Chondrocyte (in vitro differentiated cells): ENCODE measurements at places on chromosomes 7 and 10. TPM values are rescaled to one million over a fixed set of nuclear protein-coding genes. Genes with fewer than 3 reads are reported as not detected.
A peak's percentile ranks its signal among the peaks of the same experiment; 100 is the strongest.

The FFAR4 gene
- total RNA-seq = not detected in 3 replicates

DNA sequence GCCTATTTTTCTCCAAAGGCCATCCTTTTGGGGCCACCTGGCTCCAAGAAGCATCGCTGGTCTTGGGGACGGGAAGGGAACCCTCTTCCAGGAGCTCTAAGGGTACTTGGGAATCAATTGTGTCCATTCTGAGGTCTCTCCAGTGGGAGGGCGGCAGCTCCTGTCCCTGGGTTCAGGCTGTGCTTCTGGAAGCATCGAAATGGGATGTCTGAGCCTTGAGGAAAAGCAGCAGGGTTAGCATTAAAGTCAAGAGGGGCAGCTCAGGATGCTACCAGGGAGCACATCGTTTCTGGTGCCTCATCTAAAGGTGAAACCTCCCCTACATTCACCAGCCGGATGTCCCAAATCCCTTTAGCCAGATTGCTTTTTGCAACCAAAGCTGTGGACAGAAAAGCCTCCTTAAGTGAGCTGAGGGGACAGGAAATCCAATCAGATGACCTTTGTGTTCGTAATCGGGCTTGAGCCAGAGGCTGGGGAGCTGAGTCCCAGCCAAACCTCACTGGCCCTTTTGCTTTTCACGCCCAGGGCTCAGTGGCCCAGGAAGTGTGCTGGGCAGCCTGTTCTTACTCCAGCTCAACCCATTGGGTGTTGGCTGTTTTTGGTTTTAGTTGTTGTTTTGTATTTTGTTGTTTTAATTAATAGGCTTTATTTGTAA is 88.8 kb upstream of the ANLN start:
- no peak for DNase-seq

- no peak for DNase-seq
Measured at GRCh38 chr10:85170026-85170425, 841.6 kb downstream of the CCSER2 start.

DNA sequence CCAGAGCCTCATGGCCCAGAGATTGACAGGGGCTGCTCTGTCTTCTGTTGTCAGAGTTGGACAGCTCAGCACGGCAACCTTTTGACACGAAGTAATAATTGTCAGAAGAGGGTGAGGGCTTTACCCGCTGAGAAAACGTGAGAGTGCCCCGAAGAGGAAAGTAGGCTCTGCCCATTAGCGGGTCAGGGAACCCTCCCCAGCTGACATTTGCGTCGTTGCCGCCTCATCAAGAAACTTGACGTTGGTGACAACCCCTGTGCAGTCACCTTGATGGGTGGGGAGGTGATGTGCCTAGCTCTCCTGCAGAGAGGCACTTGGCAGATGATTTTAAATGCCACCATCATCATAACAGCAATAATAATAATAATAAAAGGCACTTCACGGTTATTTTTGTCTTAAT is 202.1 kb downstream of the USP6NL start:
- DNase-seq = no peak

DNA sequence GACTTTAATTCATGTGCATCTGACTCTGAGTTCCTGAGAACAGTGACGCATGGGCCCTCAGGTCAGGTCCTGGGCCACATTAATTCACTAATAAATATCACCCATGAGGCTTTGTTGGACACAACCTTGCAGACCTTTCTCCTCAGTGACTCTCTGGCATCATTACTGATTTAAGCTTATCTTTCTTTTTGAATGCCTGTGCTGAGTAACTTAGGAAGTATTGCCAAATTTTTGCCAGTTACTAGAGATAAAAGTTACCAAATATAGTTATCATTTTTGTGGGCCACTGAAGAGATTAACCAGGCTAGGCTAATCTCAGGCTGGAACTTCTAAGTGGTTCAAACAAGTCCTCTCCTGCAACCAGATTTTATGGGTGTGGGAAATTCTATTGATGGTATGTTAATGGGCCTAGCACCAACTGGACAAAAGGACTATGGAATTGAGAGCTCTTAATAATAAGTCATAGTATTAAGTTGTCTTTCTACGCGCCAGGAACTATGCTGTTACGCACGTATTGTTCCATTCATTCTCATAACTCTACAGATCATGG is 28.8 kb upstream of the PRTFDC1 start:
- no peak for DNase-seq

The ERCC6 gene
- total RNA-seq = 40.2 to 79.8 TPM (median 41.5 TPM) in 3 replicates

GRCh38 chr7:99386584-99387238 is 12.2 kb downstream of the ARPC1B start:
- DNase-seq = no peak

GRCh38 chr7:27209933-27210440 is 10.1 kb upstream of the HOXA13 start:
- no peak for DNase-seq

DNA sequence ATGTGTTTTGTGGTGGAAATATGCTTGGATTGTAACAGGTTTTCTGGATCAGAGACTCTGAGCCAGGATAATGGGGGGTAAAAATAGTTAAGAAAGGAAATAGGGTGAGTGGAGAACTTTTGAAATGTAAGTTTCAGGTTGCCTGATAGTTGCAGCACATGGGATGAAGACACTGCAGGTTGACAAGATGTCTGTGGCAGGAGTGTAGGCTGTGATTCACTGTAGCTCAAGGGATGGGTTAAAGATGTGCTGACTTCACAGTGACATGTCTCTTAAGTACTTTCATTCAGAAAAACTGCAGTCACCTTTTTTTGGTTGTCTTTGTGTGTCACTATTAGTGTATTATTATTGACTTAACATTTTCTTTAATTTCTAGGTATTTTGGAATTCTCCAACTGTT is 63.5 kb upstream of the SLC39A12 start:
- no peak for DNase-seq

DNA sequence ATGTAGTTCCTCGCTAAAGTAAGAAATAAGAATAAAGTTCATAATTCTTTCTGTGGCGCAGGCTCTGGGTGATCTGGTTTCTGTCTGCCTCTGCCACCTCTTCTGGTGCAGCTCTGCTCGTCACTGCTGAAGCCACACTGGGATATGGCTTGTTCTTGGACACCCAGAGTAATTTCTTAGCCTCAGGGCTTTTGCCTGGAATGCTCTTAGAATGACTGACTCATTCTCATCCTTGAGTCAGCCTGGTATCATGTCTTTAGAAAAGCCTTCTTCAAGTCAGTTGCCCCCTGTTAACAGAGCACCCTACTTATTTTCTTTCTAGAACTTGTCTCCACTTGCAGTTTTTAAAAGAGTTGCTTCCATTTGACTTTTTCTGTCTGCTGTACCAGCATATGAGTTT is 2.0 kb downstream of the ZSCAN25 start:
- DNase-seq = no peak

GRCh38 chr7:37395618-37396259 is 52.9 kb downstream of the ELMO1 start:
- DNase-seq = no peak

- DNase-seq = no peak
Measured at GRCh38 chr7:70481570-70482123, 650.3 kb upstream of the GALNT17 start.

The C10orf67 gene
- total RNA-seq = not detected in 3 replicates

DNA sequence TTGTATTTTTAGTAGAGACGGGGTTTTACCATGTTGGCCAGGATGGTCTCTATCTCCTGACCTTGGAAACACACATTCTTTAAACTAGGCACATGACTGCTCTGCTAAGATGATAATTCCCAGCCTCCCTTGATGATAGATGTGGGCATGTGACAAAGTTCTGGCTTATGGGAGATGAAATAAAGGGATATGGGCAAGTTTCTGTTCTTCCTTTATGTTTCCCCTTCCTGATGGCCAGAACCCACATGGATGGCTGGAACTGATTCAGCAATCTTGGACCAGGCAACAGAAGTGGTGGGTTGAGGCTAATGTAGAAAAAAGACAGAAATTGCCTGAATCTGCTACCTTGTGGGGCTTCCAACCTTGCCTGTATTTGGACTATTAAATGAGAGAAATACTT is 60.7 kb upstream of the NRP1 start:
- no peak for DNase-seq

GRCh38 chr10:90993340-90993739 is 72.5 kb upstream of the ANKRD1 start:
- DNase-seq = no peak

DNA sequence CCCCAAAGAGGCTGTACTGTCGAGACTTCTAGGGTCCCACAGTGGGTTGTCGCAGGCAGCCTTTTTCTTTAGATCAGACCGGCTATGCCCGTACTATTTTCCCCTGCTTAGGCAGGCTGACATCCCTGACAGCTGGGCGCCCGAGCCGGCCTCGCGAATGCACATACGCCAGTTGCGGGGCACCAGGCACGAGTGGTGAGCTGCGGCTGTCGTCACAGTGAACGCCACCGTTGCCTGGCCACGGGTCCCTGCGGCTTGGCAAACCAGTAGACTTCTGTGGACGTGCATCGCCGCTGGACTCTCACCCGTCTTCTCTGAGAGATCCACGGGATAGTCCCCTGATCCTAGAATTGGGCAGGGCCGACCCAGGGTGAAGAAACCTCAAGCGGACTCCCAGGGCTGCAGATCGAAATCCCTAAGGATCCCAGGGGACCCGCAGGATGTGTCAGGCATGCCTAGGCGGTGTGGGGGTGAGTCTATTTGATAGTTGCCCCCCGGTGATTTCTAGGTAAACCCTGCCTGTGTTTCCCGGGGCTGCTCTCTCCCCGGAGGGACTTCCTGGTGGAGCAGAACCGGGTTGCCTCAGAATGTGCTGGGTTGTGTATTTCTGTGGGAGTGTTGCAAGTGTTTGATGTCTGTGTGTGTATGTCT is 33.0 kb upstream of the ZNF273 start:
- DNase-seq = peak; percentile 91

- peak; percentile 93 for DNase-seq
Measured at GRCh38 chr7:149773446-149774236, at the start of gene ZNF467. TSS of gene ZNF467 (minus strand) at chr7:149773588. CDS start at chr7:149771032, 2,556 bp downstream.

- no peak for DNase-seq
Measured at GRCh38 chr10:48501787-48502771, 102.8 kb downstream of the ARHGAP22 start.

DNA sequence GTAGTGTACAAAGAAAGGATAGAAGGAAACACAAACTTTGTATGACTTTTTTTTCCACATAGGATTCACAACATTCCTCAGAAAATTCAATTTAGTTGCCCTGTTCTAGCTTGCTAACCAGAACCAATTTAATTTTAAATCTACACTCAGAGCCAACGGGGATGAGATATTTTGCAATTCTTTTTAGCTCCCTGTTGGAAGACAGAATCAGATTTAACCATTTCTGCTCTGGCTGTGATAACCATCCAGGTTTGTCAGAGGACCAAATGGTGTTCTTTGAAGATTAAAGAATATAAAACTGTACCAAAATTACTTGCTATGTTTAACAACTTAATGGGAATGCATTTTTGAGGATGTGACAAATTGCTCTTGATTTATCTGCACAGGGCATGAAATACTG is 319.7 kb downstream of the HPSE2 start:
- no peak for DNase-seq
